ENCODE measurements at places on chromosomes 3 and 15.

DNA sequence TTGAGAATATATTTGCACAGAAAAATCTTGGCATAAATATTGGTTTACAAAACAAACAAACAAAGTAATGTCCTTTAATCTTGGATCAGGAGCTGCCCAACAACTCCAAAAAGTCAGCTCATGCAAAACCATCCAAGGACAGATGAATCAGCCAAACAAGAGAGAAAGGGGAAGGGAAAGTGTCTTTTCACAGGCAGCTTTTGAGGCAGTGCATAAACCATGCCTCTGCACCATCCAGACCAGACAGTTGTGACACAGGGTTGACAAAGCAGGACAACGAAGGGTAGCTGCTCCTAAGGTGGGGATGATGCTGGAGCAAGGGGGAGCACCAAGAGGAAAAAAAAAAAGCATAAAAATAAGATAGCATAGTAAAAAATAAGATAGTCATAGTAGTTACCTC, 8.7 kb downstream of the CD86 start:
- DNase-seq, result no peak

DNA sequence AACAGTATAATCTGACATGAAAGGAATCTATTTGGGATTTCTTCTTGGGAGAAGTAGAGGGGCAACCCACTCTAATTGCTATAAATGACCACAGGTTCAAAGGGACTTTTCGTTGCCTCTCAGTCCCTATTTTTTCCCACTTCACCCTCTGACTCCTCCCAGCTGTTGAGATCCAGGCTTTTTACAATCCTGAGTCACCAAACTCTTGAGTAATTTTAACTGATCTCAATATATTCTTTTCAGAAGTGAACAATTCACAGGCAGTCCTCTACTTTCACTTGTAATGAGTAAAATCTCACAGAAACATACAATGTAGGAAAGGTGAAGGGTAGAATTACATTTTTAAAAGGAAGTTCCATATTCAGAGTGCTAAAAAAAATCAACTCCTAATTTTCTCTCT, 44.6 kb downstream of the EIF4E3 start:
- no peak for DNase-seq

- no peak for DNase-seq
These were observed 33.9 kb downstream of the SLC41A3 start for GRCh38 chr3:126050050-126050392.

DNA sequence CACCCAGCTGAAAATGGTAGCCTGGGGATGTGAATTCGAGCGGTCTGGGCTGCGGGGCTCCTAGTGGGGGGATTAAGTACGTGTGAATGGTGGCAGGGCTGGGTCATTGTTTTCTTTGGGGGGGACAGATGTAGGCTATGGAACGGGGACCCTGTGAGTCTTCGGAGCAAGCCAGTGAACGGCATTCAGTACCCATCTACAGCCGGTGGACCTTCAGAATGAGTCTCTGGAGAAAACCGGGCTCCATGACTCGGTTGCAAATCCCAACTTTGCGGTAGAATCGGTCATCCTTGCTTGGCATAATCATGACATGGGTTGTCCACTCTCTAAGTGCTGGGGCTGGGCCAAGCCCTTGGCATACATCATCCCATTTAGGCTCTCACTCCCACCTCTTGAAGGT, 7.2 kb upstream of the EOMES start:
- no peak for DNase-seq

- no peak for DNase-seq
These were observed 134.0 kb downstream of the PGPEP1L start for GRCh38 chr15:98873441-98874218.

DNA sequence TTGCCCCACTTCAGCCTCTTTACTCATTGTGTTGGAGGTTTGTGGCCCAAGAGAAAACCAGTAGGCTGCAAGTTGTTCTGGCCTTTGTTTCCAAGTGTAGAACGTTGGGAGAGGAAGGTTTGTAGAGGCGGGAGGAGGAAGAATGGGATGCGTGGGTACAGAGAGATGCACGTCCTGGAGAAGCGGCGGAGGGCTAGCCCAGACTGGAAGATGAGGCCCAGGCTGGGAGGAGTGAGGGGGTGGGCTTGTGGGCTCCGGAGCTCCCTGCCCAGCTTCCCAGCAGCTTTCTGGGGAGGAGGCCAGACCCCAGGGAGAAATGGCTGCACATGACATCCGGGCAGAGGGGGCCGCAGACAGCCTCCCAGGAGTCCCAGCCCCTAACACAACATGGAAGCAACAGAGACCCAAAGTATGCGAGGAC, 5.3 kb downstream of the PLA2G4F start:
- no peak for DNase-seq

- DNase-seq, result no peak
These were observed 356.5 kb upstream of the IL12A start for GRCh38 chr3:159632128-159632527.

GRCh38 chr3:141949972-141950371, 73.5 kb downstream of the ATP1B3 start:
- DNase-seq, result no peak

GRCh38 chr15:47862402-47862801, 145.1 kb downstream of the SEMA6D start:
- DNase-seq, result no peak

DNA sequence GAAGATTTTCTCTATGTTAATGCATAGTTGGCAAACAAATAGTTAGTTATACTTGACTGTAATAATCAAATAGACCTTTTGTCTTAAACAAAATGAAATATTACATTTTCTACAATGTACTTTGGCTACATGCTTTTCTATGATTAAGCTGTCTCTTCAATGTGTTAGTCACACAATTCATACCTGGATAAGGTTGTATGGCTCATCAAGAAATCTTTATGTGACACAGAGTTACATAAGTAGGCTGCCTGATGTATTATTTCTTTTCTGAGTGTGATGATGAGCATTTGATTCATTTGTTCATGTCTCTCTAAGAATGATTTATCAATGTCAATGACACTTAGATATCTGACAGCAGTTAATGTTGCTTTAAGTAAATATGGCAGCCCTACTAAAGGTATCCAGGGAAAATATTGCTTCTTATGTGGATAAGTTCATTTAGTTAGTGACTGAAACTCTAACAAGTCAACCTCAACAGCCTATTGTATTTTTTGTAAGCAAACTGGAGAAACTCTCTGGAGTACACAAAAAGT, 157.4 kb upstream of the SOX2 start:
- no peak for DNase-seq

Data from CMK (cell line).